ENCODE measurements at places on chromosomes 16 and 17.

DNA sequence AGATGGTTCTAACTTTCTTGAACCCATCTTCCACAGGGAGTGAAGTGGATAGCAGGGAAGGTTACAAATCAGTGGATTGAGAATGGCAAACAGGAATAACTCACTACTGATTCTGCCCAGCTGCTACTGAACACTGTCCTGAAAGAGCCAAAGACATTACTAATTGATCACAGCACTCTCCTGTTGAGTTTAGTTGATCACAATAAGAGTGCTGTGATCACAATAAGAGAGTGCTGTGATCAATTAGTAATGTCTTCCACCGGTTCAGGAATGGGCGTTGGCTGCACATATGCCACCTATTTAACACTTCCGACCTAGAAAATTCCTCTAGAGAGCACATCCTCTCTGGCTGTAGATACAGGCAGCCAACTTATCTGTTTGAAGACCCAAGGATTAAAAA lies 11.4 kb downstream of the CFAP97D1 start:
- DNase-seq: peak; percentile 77

- DNase-seq: peak; percentile 62
Observed at GRCh38 chr17:5706577-5707210, 122.4 kb upstream of the NLRP1 start.

DNA sequence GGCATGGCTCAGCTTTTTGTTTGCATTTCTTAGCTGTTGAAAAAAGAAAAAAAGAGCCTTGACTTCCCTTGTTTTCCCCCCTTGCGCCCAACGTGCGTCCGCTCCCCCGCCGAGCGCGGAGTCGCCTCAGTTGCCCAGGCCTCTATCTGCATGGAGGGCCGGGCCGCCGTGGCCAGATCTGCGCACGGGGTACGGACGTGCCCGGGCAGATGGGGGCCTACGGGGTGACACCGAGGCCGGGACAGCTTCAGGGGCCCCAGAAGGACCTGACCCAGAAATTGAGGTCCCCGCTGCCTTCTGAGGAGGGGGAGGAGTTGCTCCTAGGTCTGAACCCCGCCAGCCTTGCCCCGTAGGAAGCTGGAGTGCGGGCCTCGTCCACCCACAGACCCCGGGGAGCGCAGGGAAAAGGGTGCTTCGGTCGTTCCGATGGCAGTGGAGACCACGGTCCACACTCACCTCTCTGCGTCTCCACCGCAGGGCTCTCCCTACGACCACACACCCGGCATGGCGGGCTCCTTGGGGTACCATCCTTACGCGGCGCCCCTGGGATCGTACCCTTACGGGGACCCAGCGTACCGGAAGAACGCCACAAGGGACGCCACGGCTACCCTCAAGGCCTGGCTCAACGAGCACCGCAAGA lies 1.5 kb downstream of the IRX5 start:
- DNase-seq: peak; percentile 51

DNA sequence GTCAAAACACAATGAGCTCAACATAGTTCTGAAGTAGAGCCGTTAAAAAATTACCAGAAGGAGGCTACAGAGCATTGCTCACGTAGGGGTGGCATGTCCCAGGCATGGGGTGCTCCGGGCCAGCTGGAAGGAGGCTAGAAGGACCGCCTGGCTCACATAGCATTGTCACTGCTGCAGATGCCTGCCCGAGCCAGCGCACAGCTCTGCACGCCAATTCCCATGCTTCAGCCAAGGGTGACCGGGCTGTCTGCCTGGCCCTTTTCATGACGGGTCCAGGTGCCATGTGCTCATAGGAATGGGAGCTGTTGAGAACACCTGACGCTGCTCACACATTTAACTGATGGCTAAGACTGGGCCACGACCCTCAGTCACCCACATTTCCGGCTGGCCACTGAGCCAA lies 228.9 kb upstream of the FOXF1 start:
- no peak for DNase-seq

DNA sequence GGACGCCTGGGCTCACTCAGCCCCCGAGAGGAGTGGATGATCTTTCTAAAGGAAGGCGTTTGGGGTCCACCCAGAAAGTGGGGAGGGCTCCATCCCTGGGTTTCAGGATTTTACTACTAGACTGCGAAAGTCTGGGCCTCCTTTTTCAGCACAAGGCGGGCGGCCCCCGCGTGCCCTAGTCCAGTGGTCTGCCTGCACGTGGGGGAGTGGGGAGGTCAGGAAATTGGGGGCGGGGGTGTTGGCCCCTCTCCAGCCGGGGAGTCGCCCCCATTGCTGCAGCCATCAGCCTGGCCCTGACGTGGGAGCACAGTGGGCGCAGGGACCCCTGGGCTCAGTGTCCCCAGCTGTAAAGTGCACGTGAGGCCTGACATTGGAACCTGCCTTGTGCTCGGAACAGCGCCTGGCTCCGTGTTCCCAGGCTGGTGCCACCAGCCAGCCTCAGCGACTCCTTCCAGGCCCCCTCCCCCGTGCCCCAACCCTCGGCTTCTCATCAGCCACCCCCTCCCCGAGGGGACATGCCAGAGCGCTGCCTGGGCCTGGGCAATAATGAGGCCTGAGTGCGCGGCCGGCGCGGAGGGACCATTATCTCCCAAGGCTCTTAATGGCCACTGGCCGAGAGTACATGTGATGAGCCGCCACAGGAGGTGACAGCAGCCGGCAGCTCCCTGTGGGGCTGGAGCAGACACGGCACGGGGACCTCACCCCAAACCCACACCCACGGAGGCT lies 2.4 kb upstream of the C1QTNF8 start:
- no peak for DNase-seq

Data from MCF 10A (cell line).